ENCODE measurements at places on chromosomes 1 and 21. TPM values are rescaled to one million over a fixed set of nuclear protein-coding genes. Genes with fewer than 3 reads are reported as not detected.

DNA sequence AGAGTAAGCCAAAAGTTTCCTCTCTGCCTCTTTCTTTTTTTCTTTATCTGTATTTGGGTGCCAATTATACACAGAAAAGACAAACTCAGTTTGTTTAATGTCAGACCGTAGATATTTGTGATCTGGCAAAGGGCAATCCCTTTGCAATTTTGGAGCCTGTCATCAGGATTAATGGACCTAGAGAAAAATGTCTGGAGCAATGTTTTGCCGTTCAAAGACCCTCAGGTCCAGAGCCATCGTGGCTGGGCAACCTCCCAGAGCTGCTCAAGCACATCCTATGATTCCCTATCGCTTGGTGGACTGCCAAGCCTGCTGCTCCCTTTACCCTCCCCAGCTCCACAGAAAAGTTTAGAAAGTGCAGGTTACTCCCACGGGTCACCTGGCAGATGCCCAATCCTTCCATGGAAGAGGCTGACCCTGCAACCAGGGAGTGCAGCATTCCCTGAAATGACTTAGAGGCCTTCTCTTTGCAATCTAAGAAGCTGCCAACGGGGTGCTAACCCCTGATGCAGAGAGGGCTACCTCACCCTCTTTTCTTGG lies 112.5 kb upstream of the NGF start:
- no peak for DNase-seq

GRCh38 chr1:26070296-26070962 lies 3.0 kb upstream of the TRIM63 start:
- no peak for DNase-seq

DNA sequence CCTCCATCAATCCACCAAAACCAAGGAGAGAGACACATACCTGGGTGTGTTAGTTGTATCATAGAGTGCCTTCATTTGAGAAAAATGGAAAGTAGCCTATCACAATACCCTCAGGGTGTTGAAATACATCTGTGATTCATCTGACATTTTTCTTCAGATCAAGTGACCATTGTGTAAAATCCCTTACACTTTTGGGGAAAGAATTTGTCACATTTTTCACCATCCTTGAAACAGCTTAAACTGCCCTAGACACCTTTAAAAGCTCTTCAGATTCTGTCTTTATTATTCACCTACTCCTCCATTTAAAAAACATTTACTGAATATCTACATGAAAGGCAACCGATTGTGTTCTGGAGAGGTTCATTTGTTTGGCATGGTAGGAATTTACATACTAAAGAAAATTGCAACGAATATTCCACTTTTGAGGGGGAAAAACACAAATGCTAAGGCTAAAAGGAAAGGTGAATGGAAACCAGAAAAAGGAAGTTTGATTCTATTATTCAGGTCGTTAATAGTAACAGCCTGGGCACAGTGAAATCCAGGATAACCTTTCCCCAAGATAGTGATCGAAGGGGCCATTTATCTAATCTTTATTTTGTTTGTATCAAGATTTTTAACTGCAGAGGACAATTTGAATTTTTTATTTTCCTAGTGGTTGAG lies 70.4 kb upstream of the SAMSN1 start:
- no peak for DNase-seq

GRCh38 chr1:2587071-2587859 lies 688 bp downstream of the PRXL2B start:
- DNase-seq: no peak

DNA sequence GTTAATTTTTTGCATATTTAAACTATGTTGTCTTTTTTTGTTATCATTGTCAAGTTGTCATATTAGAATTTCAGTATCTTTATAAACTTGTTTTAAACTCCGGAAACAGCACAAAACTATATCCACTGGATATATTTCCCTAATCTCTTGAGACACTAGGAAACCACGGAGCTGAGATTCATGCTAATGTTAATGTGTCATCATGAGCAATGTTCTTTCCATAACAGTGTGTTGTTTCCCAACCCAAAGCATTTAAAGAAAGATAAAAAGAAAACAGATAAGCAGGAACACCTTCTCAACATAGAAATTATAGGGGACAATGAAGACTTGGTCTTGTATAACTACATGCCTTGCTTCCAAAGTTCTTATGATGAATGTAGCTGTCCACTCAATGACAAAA lies 626.2 kb upstream of the TMPRSS15 start:
- DNase-seq: no peak

DNA sequence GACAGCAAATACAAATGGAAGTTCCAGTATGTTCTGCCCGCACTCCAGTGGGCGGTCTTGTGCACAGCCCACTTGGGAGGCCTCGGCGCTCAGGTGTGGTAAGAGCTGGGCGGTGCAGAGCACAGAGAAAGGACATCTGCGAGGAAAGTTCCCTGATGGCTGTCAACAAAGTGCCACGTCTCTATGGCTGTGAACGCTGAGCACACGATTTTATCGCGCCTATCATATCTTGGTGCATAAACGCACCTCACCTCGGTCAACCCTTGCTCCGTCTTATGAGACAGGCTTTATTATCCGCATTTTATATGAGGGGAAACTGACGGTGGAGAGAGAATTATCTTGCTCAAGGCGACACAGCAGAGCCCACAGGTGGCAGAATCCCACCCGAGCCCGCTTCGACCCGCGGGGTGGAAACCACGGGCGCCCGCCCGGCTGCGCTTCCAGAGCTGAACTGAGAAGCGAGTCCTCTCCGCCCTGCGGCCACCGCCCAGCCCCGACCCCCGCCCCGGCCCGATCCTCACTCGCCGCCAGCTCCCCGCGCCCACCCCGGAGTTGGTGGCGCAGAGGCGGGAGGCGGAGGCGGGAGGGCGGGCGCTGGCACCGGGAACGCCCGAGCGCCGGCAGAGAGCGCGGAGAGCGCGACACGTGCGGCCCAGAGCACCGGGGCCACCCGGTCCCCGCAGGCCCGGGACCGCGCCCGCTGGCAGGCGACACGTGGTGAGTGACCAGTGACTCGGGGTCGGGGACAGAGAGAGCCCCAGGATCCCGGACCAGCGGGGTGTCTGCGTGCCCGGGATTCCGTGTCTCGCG lies at the start of gene IL12RB2:
Gene IL12RB2, plus strand, starts transcription at position 623 of the 810 bp plus-strand sequence. CDS start 12,496 bp downstream, outside the sequence.
- peak; percentile 41 for DNase-seq

NAXE gene
- 123 TPM for total RNA-seq

DNA sequence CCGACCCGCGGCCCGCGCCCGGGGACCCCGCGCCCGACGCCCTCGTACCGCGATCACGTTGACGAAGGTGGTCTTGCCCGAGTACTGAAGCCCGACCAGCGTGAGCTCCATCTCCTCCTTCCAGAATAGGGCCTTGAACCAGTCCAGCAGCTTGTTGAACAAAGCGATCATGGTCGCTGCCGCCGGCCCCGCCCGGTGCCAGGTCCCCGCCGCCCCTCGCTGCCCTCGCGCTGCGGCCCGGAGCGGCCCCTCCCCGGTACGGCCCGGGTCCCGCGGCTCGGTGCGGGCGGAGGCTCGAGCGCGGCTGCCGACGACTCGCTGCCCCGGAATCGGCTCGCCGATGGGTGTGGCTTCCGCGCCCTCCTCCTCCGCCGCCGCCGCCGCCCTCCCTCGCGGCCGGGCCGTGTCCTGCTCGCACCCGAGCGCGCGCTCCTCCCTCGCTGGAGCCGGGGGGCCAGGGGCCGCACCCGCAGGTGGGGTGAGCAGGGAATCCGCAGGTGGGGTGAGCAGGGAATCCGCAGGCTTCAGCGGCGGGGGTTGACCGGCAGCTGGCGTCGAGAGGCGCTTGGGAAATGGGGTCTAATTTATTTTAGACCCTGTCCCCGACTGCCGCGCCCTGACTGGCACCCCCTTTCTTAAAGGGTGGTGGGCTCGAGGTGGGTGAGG lies at the start of gene ARL8A:
Gene ARL8A, minus strand, starts transcription at position 336 of the 666 bp plus-strand sequence. Its CDS starts 165 bp downstream, at position 171.
- peak; percentile 90 for DNase-seq

CRYAA gene
- total RNA-seq: not detected

DNA sequence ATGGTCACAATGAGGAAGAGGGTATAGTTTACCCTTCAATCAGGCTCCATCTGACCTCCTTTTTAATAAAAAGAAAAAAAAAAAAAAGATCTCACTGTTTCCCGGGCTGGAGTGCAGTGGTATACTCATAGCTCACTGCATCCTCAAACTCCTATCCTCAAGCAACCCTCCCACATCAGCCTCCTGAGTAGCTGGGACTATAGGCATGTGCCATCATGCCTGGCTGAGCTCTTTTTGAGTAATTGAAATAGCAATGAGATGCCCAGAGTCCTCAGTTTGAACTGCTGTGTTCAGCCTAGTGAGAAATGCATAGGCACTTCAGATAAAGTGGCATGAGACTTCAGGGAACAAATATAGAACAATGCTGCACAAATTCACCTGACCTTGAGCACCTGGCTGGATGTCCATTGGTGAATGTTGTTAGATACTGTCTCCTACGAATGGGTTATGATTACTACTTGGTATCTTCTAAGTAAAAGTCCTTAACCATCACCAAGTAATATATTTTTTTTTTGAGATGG lies 67.6 kb downstream of the NR5A2 start:
- DNase-seq: no peak

LDLRAD1 gene
- total RNA-seq: not detected

NKAIN1 gene
- not detected for total RNA-seq

DNA sequence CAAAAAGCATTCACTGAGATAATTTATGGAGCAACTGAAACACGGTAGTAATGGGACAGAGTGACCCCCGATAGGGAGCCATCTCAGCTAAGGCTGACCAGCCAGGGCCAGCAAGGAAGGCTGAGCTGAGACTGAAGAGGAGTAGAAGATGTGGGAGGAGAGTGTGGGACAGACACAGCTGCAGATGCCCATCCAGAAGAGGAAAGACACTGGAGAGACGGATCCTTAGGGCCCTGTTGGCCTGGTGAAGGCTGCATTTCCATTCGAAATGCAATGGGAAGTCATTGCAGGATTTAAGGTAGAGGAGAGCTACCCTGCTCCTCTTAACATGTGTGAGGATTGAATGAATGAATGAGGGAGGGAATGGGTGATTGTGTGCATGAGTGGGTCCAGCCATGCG lies 44.0 kb upstream of the LRP8 start:
- DNase-seq: no peak

- no peak for DNase-seq
Measured at GRCh38 chr1:41851589-41851988, 67.1 kb downstream of the HIVEP3 start.

GRCh38 chr1:165903672-165904071 lies 76.3 kb downstream of the UCK2 start:
- no peak for DNase-seq

C1orf185 gene
- total RNA-seq: not detected

PTGER3 gene
- 3.3 TPM for total RNA-seq

GRCh38 chr1:209432443-209432825 lies 151.1 kb upstream of the CAMK1G start:
- no peak for DNase-seq

GUCA2B gene
- total RNA-seq: not detected

DNA sequence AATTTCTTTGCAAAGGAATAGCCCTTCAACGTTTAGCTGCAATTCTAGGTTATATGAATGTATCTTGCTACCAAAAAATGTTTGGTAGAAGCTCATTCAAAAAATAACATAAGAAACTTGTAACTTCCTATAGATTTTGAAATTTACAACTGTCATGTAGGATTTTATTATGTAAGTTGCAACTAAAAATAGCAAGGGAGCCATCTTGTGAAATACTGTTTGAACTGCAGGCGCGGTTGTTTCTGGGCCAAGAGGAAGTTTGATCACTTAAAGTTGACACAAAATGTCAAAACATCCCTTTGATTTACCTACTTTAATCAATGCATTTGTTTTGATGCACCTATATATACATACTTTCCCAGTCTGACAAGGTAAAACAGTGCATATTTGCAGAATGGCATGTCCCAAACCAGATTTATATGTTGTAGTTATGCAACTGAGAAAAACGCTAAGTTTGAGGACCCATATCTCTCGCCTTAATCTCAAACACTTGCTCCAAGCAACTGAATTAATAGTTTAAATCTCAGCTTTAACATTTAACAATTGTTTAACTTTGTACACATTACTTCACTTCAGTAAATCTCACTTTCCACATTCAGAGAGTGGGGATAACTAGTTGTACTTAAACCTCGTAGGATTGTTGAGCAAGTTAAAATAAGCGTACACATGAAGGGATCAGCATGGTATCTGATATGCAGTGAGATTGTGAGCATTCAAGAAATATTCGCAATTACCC lies 63.9 kb downstream of the KCNK2 start:
- DNase-seq: no peak

DNA sequence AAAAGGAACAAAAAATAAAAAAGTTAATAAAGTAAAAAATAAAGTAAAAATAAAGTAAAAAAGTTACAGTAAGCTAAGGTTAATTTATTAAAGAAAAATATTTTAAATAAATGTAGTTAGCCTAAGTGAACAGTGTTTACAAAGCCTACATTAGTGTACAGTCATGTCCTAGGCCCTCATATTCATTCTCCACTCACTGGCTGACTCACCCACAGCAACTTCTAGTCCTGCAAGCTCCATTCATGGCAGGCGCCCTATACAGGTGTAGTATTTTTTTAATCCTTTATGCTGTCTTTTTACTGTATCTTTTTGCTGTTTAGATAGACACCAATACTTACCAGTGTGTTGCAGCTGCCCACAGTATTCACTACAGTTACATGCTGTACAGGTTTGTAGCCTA lies 12.4 kb downstream of the ADAR start:
- no peak for DNase-seq

PDE4B gene
- total RNA-seq: 19.4 TPM

DNA sequence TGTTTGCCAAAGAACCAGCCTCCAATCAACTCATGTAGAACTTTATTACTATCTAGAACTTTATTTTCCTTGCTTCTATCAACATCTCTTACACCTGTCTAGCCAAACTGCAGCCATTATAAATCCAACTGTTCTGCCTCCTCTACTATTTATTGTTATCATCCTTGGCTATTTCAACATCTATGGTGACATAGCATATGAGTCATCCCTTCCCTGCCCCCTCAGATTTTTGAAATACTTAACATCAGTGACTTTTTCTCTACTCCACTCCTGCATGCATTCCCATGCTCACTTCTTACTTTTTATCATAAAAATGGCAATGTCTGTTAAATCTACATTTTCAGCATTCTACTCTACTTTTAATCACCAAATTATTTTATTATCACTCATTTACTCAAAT lies 544.9 kb upstream of the NEGR1 start:
- no peak for DNase-seq

- no peak for DNase-seq
Measured at GRCh38 chr21:26374817-26375216, 198.3 kb downstream of the CYYR1 start.

CACHD1 gene
- 3.1 TPM for total RNA-seq

GRCh38 chr1:234934611-234935033 lies 194.0 kb downstream of the TOMM20 start:
- DNase-seq: no peak

DNA sequence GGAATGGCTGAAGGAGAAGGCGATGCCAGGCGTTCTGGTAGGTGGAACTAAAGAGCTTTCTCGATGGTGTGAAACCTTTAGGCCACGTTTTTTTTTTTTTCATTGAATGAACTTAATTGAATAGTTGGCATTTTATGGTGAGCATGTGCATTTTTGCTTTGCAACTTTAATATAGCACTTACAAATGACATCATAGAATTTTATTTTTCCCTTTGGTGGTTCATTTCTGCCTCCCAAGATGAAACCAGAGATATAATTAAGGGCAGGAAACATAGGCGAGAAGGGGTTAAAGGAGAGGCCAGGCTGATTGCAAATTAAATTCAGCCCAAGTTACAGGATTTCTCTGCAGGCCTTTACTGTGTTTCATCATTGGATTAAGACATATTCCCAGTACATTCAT lies 85.5 kb upstream of the L1TD1 start:
- no peak for DNase-seq

Data from left ventricle myocardium superior (tissue), 1 donor.